ENCODE measurements at places on chromosomes 7 and 10. TPM values are rescaled to one million over a fixed set of nuclear protein-coding genes. Genes with fewer than 3 reads are reported as not detected.

DNA sequence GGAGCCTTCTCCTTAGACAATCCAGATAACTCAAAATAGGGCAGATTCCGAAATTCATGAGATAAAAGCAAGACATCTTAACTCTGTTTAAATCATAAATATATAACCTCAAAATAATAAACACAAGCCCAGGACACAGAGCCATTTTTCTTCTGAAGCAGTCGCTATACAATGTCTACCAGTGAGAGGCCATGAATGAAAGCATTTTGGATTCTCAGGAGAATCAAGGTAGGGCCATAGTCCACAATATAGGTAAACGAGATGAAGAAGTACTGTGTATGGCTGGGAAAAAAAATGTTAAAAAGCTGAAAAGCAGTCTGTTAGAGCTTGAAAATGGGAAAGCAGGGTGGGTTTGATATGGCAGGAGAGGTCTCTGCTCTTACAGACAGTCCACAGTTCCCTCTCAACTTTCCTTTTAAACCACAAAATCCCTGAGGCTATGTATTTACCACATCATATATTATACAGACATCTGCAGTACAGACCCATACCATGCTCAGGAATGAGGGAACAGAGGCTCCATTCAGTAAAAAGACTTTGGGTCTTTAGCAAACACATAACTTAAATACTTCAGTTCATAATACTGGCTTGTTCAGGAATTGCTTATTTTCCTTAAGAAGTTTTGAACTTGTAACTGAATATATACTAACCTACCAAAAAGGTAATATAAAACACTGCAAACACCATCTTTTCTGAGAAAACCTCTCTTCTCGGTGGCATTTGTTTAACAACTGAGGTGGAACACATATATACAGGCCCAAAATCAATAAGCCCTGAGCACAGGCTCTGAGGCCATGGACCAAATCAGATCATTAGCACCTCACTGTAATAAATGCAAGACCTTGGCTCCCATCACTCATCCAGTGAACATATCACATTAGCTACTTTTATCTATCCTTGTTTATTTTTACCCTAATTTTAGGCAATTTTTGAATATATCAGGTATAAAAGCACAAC lies 109.3 kb downstream of the SORBS1 start:
- H3K36me3 ChIP-seq, result no peaks in the 10 kb centered on the region
- H3K27me3 ChIP-seq, result no peaks in the 10 kb centered on the region
- no peak for DNase-seq
- H3K27ac ChIP-seq, result no peak overlapping the region

GRCh38 chr7:140456551-140457051 lies 22.7 kb downstream of the MKRN1 start:
- H3K36me3 ChIP-seq, result peaks cover 36% of the 10 kb centered on the region
- H3K4me1 ChIP-seq, result peaks cover 46% of the 10 kb centered on the region
- DNase-seq, result no peak
- peak overlapping the region; percentile 58 for H3K27ac ChIP-seq

DNA sequence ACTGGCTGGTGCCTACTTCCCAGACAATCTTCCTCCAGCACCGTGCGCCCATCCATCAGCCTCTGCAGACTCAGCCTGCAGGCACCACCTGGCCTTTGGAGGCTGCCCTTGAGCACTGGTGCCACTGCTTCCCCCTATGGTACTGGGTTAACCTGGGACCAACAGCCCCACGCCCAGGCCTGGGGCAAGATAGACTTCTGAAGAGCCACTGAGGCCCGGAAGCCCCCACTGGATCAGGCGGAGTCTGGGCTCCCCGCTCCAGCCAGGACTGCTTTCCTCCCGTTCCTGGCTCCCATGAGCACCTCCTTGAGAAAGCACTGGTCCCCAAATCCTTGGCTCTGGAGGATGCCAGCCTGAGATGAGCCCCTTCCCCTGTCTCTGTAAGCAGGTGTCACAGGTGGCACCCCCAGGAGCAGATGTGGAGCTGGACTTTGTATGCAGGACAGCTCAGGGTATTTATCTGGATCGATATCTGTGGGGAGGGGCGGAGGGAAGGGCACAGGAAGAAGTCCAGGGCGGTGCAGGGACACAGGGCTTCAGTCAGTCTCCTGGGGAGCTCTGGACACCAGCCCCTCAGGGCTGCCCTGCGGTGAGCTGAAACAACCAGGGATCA lies 206.5 kb upstream of the PPP2R2D start:
- H3K27ac ChIP-seq, result no peak overlapping the region
- H3K36me3 ChIP-seq, result no peaks in the 10 kb centered on the region
- DNase-seq, result no peak
- no peaks in the 10 kb centered on the region for H3K4me1 ChIP-seq

CPA1 gene
- total RNA-seq, result not detected

MEIG1 gene
- total RNA-seq, result not detected

DNA sequence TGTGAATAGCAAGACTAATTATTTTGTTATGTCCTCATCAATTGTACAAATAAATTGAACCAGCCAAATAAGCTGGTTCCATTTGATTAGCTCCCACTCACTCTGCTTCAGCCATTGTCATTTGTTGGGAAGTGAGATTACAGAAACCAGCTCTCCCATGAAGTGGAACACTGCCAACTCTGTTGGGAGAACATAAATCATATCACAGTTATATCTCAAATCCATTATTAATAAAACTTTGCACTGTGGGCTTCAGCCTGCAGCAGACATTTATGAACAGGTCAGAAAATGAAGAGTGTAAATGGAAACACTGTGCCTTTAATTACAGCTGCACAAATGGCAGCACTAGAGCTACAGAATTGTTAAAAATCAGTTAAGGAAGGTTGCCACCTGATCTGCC lies 46.7 kb upstream of the TEX47 start:
- no peak for DNase-seq
- no peak overlapping the region for H3K27ac ChIP-seq
- no peaks in the 10 kb centered on the region for H3K36me3 ChIP-seq
- no peaks in the 10 kb centered on the region for H3K4me1 ChIP-seq

BRI3 gene
- total RNA-seq, result 21.7 TPM

CADPS2 gene
- total RNA-seq, result 36.9 TPM

DNA sequence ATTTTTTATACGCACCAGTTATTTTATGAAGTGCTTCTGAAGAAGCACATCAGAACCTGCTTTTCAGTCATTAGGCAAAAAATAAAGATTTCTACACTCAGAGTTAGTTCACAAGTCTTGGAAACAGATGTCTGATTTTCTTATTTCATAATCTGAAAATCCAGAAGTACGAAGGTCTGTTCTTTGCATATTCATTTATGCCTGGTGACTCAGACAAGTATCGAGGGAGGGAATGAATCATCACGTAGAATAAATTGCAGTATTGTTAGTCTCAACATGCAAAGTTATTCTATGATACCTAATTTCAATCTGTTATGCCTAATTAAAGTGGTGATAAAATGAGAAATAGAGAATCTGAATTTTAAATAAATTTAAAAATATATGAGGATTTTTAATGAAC lies 113.6 kb upstream of the SEM1 start:
- H3K36me3 ChIP-seq, result no peaks in the 10 kb centered on the region
- no peaks in the 10 kb centered on the region for H3K4me1 ChIP-seq
- no peaks in the 10 kb centered on the region for H3K27me3 ChIP-seq
- H3K4me3 ChIP-seq, result no peak overlapping the region
- no peak for DNase-seq

DNA sequence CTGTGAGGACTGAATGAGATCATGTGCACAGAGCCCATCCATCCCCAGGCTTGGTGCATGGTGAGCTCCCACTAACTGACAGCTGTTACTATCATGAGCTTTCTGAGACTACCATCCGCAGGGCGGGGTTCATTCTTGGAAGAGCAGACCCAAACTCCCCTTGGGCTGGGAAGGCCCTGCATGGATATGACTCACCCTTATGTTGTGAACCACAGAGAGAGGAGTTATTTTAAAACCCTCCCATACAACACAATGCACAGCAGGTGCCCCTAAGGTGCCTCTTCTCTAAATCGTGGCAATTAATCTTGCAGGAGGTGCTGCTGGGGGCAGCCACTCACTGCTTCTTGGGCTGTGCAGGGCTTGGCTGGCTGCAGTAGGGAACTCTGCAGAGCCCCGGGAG lies 219.1 kb downstream of the GFRA1 start:
- peak; percentile 2 for DNase-seq
- no peak overlapping the region for H3K27ac ChIP-seq
- no peaks in the 10 kb centered on the region for H3K36me3 ChIP-seq

NUPR2 gene
- total RNA-seq, result not detected

All from GM23338 (cell line).